HFFc6 (cell line): ENCODE measurements at places on chromosomes 5 and 9. TPM values are rescaled to one million over a fixed set of nuclear protein-coding genes. Genes with fewer than 3 reads are reported as not detected.

DNA sequence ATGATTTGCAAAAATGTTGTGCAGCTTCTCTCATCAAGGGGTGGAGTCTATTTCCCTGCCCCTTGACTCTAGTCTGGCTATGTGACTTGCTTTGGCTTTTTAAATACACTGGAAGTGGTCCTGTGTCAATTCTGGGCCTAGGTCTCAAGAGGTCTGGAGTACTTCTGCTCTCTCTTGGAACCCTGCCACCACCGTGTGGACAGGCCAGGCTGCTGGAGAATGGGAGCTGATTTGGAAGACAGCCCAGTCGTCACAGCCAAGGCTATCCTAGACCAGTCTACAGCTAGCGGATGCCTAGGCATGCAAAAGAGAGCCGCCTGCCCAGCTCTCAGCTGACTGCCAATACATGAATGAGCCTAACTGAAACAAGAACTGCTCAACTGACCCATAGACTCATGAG lies 56.7 kb upstream of the CLINT1 start:
- DNase-seq = no peak

DNA sequence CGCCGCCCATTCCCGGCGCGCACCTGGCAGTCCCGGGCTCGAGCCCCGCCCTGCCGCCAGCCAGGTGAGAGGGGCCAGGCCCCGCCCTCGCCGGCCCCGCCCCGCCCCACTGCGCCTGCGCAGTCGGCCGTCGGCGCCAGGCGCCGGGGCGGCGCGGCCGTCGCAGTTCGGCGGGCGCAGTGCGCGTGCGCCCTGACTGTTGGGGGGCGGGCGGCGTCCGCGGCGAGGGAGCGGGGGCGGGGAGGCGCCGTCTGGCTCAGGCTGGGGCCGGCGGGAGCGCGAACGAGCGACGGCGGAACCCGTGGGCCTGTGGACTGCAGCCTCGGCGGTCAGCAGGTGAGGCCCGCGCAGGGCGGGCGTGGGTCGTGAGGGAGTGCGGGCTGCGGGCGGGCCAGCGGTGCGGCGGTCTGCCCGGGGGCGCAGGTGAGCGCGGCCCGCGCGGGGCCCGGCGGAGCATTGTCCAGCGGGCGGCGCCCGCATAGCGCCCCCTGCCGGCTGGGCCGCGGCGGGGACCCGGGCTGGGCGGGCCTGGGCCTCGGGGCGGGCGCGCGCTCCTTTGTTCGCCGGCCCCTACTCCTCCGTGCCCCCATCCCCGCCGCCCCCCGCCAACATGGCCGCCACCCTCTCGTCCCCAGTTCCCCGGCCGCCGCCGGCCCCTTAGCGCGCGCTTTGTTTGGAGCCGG lies at the start of gene SPIN1:
Gene SPIN1, plus strand, starts transcription at position 242 of the 683 bp plus-strand sequence. CDS start 38,096 bp downstream, outside the sequence.
- peak; percentile 42 for DNase-seq

DNA sequence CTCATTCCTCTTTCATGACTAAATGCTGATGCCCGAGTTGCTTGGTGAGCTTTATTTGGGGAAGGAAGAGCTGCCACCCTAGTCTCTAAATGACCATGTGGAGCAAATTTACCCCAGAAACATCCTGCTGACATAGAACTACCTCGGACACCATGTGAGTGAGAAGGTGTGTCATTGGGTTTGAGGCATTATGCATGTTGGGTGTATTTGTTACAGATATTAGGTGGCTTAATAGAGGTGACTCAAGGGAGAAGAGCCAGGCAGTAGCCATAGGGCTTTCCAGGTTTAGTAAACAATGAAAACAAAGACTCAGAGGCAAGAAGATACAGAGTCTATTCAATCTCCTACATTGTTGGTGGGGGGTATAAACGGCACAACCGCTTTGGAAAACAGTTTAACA lies 581.5 kb downstream of the CCDC171 start:
- DNase-seq = no peak

DNA sequence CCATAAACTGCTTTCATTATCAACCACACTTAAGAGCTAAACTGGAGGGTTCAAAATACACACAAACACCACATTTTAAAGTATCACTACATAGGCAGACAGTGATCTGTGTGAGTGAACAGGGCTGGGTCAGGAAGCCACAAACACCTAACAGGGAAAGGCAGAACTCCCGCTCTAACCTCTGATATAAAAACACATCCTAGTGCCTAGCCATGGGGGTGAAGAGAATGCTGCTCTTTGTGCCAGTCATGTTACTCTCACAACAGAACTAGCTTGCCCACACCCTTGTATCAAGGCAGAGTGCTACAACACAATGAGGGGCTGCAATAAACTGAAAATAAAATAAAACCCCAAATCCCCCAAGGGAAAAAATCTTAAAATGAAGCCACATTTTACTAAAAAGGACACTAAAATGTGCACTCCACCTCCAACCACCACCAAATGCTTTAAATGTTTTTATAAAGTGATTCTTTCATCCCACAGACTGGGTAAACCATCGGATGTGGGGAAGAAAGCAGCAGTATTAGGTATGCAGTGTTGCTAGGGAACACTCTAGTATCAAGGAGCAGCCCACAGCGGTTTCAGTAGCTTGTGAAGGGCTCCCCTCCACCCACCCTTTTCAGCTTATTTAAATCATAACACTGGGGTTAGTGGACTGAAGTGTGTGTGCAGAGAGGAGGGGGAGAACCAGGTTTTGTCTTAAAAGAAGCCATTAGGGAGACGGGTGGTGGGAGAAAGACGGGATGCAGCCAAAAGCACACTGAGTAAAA lies 64.5 kb downstream of the TMEM161B start:
- DNase-seq = no peak

DNA sequence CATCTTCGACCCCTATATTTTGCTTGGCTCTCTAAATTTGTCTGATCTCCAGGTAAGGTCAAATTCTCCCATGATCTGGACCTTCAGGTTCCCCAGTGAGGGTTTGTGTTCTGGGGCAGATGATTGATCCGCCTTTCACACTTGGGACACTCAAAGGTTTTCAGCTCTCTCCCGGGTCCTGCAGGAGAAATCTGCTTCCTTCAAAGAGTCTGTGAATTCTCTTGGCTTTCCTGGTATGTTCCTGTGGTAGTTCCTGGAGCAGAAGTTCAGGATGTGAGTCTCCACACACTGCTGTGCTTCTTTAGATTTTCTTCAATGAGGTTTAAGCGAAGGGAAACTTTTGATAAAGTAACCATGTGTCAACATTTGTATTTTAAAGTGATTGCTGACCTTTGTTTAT lies 318.0 kb downstream of the TAF11L14 start:
- DNase-seq = no peak

DNA sequence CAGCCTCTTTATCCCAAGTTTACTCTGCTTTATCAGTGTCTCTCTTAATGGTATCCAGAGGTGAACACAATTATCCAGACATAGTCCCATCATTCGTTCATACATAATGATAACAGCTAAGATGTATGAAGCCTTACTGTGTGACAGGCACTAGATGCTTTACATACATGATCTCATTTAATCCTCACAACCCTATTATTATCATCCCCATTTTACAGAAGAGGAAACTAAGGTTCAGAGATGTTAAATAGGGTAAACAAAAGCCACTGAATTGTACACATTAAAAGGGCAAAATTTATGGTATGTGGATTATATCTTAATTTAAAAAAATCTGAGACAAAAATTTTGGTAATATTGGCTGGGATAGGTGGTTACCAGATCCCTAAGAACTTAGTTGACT lies 124.1 kb upstream of the TBC1D2 start:
- no peak for DNase-seq

DNA sequence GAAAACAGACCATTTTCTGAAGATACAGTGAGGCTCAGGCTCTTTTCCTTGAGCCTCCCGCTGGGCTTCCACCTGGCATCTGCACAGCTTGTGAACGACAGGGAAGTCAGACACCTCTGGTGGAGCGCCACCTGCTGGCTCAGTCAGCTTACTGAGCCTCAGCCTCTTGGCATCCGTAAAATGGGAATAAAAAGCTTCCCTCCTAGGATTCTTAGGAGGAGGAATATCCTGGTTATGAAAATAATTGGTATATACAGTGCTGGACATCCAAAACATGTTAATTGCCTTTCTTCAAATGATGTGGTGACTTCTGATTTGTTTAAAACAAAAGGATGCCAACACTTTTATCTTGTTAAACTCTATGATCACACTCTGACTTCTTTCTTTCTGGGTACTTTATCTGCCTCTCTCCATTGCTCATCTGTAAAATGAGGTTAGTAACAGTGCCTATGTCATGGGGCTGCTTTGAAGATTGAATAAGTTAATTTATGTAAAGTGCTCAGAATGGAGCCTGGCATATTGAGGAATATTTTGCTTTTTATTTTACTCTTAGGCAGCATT lies 67.5 kb downstream of the MAMDC2 start:
- peak; percentile 63 for DNase-seq

- peak; percentile 49 for DNase-seq
These were observed 43.4 kb upstream of the S1PR3 start for GRCh38 chr9:88947581-88948573.

DNA sequence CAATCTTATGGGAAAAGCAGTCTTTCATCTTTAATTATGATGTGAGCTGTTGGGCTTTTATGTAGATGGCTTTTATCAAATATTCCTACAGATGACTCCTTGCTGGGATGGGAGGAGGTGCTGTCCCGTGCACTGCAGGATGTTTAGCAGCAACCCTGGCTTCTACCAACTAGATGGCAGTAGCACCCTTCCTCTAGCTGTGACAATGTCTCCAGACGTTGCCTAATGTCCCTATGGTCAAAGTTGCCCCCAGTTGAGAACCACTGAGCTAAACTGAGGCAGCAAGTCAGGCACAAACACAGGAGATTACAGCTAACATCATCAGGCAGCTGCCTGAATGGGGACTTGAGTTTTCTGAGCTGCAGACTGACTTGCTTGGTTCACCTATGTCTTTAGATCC lies 401.9 kb upstream of the PDE4D start:
- peak; percentile 13 for DNase-seq

GRCh38 chr5:68299575-68299974 lies 84.0 kb downstream of the PIK3R1 start:
- no peak for DNase-seq

DNA sequence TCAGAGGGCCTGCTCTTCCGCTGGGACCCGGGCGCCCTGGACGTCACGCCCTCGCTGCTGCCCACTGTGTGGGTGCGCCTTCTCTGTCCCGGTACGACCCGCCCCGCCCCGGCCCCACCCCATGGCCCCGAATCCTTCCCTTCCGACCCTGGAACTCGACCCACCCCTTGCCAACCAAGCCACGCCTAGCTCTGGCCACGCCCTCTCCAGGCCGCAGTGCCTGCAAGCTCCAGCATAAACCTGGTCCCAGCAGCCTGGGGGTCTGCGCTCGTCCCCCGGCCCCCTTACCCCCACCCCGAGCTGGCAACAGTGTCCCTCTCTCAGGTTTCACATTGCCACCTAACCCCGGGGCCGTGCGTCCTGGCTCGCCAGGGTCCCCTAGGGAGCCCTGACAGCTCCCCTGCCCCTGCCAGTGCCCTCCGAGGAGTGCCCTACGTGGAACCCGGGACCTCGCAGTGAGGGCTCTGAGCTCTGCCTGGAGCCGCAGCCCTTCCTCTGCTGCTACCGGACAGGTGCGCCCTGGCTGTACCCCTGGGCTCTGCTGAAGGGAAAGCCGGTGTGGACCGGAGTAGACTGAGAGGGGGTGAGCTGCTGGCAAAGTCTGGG lies 3.4 kb downstream of the ADGRD2 start:
- no peak for DNase-seq

- no peak for DNase-seq
These were observed 10.7 kb upstream of the CREBRF start for GRCh38 chr5:173045474-173045873.

- DNase-seq = no peak
These were observed 1048.8 kb upstream of the ACO1 start for GRCh38 chr9:31335529-31336234.

GRCh38 chr9:136614967-136615623 lies 47.6 kb upstream of the EGFL7 start:
- DNase-seq = no peak

DNA sequence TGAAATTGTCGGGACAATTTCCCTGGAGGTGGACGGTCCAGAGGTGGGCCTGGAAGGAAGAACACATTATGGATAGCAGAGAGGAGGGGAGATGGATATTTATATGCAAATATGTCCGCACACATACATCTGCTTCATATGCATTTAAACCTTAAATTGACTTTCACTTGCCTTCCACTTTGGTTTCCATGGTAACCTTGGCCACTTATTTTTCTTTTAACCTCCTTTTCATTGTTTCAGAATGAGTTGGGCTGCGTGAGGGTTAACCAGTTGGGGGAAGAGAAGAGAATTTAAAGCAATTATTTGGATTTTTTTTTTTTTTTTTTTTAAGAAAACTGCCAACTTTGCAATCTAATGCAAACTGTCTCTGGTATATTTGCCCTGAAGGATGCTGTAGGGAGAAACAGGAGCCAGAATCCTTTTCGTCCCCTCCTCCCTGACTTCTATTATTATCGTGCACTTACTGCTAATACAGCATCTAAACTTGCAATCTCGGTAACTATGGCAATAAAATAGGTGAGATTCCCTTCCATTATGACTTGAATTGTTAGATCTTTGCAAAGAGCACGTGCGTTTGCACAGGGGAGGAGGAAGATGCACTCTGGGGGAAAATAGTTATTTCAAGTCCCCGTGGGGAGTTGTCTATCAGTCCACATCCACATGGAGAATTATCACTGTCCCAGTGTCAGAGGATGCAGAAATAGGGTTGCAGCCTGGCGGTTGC lies 35.6 kb downstream of the TLR4 start:
- no peak for DNase-seq

DNA sequence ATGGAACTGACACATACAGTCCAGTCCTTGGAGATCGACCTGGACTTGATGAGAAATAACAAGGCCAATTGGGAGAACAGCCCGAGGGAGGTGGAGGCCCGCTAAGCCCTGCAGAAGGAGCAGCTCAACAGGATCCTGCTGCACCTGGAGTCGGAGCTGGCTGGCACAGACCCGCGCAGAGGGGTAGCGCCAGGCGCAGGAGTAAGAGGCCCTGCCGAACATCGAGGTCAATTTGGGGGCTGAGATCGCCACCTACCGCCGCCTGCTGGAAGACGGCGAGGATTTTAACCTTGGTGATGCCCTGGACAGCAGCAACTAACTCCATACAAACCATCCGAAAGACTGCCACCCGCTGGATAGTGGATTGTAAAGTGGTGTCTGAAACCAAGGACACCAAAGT lies 1610.1 kb upstream of the ACO1 start:
- no peak for DNase-seq

GRCh38 chr5:111505096-111505495 lies 7.2 kb downstream of the STARD4 start:
- DNase-seq = no peak

GRCh38 chr9:108812396-108813025 lies 43.3 kb downstream of the ACTL7B start:
- no peak for DNase-seq

GRCh38 chr5:103620851-103621547 lies 58.4 kb upstream of the NUDT12 start:
- no peak for DNase-seq

TPM2 gene
- total RNA-seq = 1,810 to 2,812 TPM (median 2,361 TPM) in 3 replicates

TOMM5 gene
- total RNA-seq = 141 to 177 TPM (median 145 TPM) in 3 replicates

NR6A1 gene
- 0.12 to 0.26 TPM (median 0.15 TPM) in 3 replicates for total RNA-seq

KIF12 gene
- total RNA-seq = not detected in 3 replicates

LURAP1L gene
- total RNA-seq = 1.2 and 1.4 TPM in 2 replicates

QRFP gene
- total RNA-seq = not detected in 3 replicates

SNCB gene
- not detected in 3 replicates for total RNA-seq

FREM1 gene
- total RNA-seq = 0.16 TPM in 1 of 3 replicates, not detected in the others

PCDHA4 gene
- 0.05 TPM in 1 of 3 replicates, not detected in the others for total RNA-seq

RLN2 gene
- total RNA-seq = not detected in 3 replicates

DDX41 gene
- 102 and 103 TPM in 2 replicates for total RNA-seq

PCDHA13 gene
- total RNA-seq = not detected in 3 replicates

PCDHA6 gene
- total RNA-seq = not detected in 3 replicates
